ENCODE measurements at places on chromosomes 3 and 15.
A peak's percentile ranks its signal among the peaks of the same experiment; 100 is the strongest.

DNA sequence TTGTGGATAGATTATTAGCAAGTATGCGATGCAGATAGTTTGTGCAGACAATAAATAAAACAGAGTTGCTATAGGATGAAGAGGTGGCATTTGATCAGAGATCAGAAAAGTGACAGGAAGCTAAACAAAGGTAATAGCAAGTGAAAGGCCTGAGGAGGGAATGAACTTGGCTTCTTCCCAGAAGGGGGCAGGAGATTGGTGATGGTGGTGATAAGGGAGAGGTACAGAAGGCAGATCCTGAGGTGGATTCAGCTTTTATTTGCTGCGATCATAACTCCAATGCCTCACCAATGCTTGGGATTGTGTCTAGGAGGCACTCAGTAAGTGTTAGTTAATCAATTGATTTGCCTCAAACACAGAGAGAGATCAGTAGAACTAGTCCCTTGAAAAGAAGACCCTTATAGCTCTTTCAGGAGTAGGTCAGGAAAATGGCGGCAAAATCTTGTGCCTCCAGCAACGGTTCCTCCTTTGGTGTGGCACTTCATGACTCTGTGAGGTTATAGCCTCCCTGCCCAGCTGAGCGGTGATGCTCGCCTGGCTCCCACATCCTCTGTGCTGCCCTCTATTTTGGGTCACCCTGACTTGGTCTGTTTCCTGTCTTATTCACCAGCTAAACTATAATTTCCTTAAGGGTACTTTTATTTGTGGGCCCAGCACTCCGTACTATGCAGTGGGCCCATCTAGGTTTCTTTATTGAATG, 37.5 kb downstream of the TGFBR2 start:
- no peak for DNase-seq

DNA sequence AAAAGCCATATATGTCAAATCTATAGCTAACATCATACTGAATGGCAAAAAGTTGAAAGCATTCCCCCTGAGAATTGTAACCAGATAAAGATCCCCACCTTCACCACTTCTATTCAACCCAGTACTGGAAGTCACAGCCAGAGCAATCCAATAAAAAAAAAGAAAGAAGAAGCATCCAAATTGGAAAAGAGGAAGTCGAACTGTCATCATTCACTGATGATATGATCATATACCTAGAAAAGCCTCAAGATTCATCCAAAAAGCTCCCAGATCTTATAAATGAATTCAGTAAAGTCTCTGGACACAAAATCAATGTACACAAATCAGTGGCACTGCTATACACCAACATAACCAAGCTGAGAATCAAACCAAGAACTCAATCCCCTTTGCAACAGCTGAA, 97.4 kb downstream of the CBLB start:
- DNase-seq = no peak

DNA sequence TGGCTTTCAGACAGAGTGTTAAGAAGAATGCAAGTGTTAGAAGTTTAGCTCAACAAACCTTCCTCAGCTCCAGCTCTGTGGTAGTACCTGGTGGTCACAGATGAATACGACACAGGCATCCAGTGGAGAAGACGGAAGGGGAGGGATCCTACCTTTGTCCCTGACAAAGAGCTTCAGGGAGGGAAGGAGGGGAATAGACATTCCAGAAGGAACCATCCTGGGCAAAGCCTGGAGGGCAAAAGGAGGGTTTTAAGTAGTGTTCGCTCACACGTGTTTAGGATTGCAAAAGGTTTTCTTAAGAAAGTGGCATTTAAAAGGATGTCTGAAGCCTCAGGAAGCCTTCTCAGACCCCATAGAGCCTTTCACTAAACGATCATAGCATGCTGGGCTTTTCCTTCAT, 2.8 kb downstream of the CHCHD4 start:
- DNase-seq = peak; percentile 2

- no peak for DNase-seq
Measured at GRCh38 chr15:79370716-79371115, 59.8 kb downstream of the TMED3 start.

DNA sequence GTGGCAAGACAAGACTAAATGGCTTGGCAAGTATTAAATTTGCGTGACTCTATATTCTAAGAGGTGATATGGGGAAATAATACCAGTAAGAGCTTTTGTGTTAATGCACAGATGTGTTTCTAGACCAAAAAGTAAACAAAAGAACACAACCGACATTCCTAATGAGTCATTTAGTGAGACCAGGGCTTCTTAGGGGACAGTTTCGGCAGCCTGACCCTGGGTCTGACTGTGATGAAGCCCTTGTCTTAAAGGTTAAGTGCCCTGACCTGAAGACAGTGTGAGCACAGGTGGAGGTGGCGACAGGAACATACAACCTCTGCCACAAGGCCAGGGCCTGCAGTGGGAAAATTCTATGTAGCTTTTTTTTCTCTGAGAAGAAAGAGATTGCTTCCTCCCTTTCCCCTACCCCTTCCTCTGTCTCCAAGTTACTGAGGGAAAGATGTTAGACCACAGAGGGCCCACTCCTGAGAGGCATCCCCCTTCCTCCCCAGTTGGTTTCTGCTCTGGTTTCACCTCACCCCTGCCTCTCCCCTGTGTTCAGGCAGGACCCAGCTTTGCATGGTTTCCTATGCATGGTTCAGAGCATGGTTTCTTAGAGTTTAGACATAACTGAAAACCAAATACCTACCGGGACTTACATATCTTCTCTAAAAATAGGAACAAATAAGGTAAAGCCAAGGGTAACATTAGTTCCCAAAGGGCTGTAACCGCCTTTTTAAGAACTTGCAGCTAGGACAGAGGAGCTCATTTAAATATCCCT, 24.8 kb upstream of the CMTM7 start:
- DNase-seq = no peak

DNA sequence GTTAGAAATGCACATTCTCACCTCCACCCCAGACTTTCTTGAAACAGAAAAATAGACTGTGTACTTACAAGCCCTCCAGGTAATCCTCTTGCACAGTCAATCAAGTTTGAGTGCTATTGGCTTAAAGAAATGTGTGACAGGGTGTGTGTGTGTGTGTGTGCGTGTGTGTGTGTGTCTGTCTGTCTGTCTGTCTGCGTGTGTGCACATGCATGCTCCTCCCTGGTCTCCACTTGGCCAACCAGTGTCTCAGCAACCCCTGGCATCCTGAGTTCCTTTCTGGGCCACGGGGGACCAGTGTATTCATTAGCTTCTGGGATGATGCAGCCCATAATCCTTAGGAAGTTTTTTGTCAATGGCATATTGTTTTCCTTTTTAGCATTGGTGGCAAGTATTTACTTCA, 128.8 kb upstream of the IL12A start:
- DNase-seq = no peak

- DNase-seq = no peak
Measured at GRCh38 chr15:89089316-89090230, 1.3 kb downstream of the ABHD2 start.

- DNase-seq = peak; percentile 34
Measured at GRCh38 chr3:117355566-117355965, 646.0 kb downstream of the TUSC7 start.

- no peak for DNase-seq
Measured at GRCh38 chr3:24042174-24043059, 97.3 kb downstream of the NR1D2 start.

- DNase-seq = no peak
Measured at GRCh38 chr15:81146006-81146405, 11.9 kb downstream of the CFAP161 start.

- no peak for DNase-seq
Measured at GRCh38 chr15:34861214-34861613, 65.9 kb upstream of the ACTC1 start.

DNA sequence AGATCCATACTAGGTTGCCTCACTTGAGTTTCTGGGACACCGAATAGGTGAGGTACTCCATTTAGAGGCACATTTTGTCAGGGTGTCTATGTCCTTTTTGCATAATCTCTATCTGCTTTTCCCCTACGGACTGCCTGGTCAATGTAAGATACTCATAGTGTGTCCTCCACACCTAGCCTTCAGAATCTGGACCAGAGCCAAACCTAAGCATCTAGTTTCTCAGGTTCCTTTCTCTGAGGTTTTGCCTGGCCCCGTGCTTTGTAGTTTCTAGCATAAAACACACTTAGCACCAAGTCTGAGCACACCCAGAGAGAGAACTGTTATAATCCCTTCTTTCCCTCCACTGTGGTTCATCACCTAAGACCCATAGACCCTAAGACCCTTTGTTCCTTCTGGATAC, 105.9 kb upstream of the MLF1 start:
- DNase-seq = no peak

DNA sequence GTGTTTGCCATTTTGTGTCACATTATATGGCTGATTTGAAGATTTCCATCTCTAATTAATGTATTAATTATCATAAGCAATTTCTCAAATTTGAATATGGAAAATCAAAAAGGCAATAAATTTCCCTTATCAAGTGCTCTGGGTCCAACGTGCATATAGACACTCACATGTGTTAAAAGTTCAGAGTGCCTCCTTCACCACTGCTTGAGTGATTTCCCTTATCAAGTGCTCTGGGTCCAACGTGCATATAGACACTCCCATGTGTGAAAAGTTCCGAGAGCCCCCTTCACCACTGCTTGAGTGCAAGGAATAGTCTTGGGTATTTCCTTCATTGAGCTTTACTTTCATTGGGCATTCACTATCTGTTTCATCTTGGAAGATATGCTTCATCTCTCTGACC, 421.0 kb upstream of the ZNF717 start:
- peak; percentile 30 for DNase-seq

DNA sequence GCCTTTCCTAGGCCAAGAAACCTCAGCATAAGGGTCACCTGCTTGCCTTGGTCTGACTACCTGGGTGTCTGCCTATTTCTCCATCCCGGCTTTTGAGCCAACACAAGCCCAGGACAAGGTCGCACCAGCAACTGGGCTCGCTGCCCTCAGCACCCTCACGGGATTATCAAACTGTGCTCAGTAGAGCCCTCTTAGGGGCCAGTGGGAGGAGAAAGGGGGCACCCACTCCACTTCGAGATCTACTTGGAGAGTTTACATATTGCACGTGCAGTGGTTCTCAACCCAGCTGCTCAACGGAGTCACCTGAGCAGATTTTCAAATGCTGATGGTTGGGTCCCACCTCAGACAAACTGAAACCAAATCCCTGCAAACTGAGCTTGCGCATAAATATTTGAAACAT, 31.1 kb downstream of the TSPAN3 start:
- DNase-seq = no peak

GRCh38 chr3:144801890-144802289, 830.3 kb downstream of the DIPK2A start:
- no peak for DNase-seq

GRCh38 chr3:5013021-5013906, 34.0 kb downstream of the BHLHE40 start:
- DNase-seq = peak; percentile 71

- DNase-seq = no peak
Measured at GRCh38 chr3:195274259-195274966, 3.5 kb upstream of the XXYLT1 start.

DNA sequence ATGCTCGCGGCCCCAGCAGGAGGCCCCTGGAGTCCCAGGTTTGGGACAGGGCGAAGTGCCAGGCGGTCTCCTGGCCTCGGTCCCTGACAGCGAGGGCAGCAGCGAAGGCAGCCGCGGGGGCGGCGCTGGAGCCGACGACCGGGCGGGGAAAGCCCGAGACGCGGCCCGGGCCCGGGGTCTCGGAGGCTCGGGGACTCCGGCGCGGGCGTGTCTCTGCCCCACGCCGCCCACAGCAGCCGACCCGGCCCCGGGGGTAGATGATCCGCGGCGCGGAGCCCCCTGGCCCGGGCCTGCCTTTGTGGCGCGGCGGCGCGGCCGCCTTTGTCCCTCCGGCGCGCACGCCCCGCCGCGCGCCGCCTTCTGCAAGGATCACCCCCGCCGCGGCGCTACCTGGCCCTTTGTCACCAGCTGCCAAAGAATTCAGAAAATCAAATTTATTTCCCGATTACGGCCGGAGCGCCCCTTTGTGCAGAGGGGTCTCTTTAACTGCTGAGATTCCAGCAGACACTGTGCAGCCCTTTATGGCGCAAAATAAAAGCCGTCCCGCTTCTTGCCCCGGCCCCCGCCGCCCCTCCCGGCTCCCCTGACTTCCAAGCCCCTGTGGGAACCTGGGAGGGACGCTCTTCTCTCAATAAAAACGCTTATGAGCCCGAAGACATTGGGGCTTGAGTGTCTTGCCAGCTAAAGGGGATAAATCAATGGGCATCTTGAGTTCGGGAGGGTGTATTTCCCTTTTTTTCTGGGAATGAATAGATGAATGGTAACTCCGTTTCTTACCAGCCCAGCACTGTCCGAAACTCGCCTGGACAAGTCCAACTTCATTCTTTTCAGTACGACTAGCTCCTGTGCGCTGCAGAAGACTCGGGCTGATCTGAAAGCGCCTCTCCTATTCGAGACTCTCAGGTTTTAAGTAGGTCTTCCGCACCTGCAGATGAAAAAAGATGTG, 68.4 kb downstream of the HES1 start:
- peak; percentile 42 for DNase-seq

DNA sequence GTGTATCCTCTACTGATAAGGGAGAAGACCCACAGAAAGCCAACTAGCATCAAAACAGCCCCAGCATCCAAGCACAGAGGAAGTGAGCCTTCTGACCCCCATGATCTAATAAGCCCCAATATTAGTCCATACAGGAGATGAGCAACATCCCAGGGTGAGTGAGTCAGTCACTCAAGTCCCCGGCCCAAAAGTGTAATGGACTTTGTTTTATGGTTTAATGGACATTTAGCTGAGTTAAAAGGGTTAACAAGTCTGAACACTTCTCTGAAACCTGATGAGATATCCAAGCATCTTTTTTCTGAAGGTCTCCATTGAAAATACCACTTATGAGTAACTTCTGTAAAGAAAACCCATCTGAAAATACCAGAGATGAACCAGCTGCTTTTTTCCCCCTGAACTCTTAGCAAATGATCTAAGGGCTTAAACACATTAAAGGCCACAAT, 115.6 kb downstream of the GREM1 start:
- no peak for DNase-seq

- DNase-seq = no peak
Measured at GRCh38 chr3:144553301-144553700, 581.7 kb downstream of the DIPK2A start.

GRCh38 chr3:188734395-188734794, 437.4 kb upstream of the TPRG1 start:
- no peak for DNase-seq

GRCh38 chr15:34725556-34725955, 29.2 kb downstream of the GJD2 start:
- DNase-seq = no peak

DNA sequence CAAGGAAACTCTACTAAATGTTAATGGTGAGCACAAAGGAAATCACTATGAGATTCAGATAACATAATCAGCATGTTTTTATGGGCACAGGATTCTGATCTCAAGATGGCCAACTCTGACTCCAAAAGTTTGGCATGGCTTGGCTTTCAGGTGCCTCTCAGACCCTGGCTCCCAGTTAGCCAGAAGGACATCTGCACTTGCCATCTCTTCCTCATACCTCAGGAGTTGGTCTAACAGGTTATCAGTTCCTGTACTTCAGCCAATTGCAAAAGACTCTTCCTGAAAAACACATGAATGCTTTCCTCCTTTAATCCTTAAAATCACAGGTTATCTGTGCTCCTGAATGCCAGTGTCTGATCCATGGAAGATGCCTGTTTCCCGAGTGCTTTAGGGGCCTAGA, 25.0 kb downstream of the TMPRSS7 start:
- DNase-seq = no peak
